Osteocyte (in vitro differentiated cells): ENCODE measurements at places on chromosomes 12 and 14.

DNA sequence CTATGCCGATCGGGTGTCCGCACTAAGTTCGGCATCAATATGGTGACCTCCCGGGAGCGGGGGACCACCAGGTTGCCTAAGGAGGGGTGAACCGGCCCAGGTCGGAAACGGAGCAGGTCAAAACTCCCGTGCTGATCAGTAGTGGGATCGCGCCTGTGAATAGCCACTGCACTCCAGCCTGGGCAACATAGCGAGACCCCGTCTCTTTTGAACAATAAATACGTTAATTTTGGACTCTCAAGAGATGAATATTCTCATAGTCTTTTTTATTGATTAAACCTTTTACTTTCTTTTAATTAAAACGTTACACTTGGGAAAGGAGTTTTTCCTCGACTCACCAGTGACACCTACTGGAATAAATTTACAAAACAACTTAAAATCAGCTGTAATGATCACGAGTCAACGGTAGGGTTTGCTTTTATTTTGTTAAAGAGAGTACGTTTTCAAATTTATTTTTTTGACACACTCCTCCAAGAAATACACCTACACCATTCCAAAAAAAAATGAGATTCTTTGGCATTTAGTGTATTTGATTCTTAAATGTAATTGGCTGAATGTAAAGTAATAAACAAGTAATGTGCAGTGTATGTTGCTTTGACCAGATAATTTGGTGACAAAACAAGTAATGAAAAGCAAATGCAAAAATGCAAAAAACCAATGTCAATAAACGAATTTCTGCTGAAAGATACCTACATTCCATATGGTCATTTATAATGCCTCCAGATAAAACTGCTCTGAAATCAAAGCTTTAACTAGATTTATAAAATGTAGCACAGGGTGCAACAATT is 687 bp upstream of the RPS29 start:
- no peak for DNase-seq

GRCh38 chr14:52834440-52834842 is 43.0 kb upstream of the GNPNAT1 start:
- no peak for DNase-seq

- no peak for DNase-seq
These were observed 31.9 kb upstream of the DLK1 start for GRCh38 chr14:100694579-100695422.

DNA sequence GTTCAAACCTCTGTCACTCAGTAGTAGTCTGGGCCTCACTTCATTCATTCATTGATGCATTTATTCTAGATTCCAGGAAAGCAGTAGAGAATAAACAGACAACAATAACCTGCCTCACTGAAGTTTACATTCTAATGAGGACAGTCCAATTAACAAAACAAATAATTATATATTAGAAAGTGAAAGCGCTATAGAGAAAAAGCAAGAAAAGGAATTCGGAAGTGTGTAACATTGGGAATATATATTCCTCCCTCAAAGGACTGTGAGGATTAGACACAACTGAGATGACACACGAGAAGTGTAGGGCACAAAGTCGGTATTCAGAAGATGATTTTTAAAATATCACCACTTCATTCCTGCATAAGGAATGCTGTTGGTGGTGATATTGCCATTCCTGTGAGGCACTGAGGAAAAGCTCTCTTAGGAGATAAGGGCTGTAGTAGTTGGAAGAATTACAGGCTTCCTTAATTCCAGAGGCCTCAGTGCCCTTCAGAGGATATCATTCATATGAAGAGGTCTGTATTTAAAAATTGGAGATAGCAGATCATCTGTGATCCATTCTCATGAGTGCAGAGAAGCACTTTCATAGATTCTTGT is 3.9 kb upstream of the DUSP6 start:
- DNase-seq, result no peak

DNA sequence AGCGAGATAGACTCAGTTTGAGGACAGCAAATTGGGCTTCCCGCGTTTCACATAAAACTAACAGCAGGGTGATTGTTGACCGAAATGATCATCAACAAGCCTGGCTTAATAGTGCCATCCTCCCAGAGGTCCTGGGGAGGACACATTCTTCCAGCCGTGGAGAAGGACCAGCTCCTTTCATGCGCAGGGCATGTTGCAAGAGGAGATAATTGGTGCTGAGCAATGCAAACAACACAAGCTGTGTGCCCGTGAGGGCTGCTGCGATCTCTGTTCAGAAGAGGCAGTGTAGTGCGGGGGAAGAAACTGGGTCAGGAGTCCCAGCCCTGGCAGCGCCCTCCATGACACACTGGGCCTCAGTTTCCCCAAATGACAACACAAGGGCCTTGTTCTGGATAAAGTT is 54.3 kb downstream of the CCDC85C start:
- DNase-seq, result no peak

GRCh38 chr12:6768990-6769389 is 2.8 kb downstream of the PTMS start:
- no peak for DNase-seq

DNA sequence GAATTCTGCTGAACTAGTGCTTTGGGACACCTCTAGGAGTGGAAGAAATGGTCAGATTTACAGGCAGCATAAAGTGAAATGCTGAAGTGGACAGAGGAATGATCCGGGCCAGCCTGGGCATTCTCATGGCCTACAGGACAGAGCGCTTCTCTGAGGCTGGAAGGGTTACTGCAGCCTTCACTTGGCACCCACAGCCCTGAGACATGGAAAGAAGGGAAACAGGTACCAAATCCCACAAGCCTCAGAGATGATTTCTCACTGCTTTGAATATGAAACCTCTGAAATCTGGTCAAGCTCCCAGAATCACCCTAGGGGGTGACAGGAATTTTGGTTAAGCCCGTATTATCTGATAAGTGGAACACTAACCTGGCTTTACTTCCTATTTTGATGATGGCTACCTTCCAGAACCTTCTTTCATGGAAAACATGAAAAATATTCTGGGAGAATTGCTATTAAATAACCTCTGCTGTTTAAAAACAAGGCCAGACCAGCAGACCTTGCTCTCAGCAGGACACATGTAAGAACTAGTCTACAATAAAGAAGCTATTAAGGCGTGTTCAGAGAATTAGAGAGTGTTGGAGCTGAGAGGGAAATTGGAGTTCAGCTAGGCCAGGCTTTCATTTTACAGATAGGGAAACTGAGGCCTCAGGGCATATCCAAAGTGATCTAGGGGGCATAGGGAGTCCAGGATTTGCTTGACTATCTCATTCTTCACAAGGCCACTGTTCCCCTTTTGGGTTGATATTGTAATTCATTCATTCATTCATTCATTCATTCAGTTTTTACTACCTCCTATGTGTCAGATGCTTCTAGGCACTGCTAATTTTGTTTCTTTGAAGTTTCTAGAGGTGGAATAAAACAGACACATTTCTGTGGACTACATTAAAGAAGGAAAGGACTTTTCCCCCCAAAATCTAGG is 281.5 kb downstream of the ZFP36L1 start:
- DNase-seq, result no peak

GRCh38 chr14:99589031-99589441 is 15.0 kb downstream of the CCDC85C start:
- DNase-seq, result no peak

DNA sequence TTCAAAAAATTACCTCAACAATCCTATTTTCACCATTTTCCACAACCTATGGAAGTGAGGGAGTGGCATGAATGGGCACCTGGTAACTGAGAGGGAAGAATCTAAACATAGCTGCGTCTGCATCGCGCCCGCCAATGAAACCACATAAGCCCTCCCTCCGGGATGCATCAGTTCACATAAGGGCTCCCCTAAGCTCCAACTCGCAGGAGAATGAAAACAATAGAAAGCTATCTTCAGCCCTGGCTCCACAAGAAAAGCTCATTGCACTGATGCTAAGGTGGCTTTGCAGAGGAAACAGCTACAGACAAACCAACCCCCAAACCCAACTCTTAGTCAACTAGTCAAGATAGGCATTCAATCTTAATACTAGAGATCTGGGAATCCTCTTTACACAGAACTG is 173.3 kb downstream of the FOXN3 start:
- DNase-seq, result no peak

DNA sequence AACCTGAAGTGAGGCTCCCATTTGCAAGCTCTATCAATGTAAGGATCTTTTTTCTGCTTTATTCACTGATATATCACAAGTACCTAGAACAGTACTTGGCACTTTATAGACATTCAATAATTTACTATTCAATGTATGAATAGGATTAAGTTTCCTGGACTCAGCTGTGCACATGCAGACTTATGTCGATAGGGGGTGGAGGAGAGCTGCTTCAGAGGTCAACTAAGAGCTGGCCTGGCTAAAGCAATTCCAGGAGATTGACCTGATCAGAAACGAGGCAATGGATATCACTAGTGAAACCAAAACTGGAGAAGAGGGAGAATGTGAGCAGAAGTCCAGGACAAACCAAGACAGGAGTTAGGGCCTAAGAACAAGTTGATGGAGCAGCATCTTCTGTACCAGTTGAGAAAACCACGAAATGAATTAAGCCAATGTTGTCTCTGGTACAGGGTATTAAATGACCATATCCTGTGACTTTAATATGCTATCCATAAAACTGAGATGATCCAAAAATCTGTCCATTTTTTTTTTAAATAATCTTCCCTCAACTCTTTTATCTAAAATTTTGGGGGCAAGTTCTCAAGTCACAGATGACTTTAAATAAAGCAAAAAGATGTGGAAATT is 169.2 kb downstream of the PIK3C2G start:
- no peak for DNase-seq

GRCh38 chr12:77924703-77925102 is 94.0 kb downstream of the NAV3 start:
- no peak for DNase-seq

- no peak for DNase-seq
These were observed 23.3 kb downstream of the NUAK1 start for GRCh38 chr12:106115440-106115839.

- DNase-seq, result no peak
These were observed 68.0 kb upstream of the IFNG-AS1 start for GRCh38 chr12:67921286-67921685.

DNA sequence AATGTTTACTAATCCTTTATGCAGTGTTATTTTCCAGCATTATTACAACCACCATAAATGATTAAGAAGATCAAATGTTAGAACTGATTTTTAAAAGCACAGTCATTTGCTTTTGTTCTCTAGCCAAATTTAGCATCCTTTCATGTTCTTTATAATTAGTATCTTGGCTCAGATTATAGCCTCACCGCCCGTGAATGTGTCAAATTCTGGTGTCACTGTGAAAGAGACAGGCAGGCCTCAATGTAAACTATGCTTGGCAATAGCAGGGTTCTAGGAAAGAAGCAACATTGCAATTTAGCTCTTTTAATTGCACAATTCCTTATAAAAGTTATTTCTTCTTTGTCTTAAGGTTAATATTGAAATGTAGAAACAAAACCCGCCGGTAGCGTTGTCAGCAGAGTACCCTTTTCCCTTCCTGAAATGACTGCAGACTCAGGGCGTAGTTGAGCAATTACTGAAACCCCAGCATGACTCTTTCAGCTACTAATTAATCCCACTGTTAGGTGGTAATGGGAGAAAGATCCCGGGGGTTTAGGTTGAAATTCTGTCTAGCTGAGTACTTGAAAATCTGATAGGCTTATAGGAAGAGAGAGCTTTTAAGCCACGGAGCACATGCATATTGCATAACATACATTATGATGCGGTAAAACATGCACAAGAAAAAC is 1600.5 kb upstream of the SEL1L start:
- DNase-seq, result no peak

DNA sequence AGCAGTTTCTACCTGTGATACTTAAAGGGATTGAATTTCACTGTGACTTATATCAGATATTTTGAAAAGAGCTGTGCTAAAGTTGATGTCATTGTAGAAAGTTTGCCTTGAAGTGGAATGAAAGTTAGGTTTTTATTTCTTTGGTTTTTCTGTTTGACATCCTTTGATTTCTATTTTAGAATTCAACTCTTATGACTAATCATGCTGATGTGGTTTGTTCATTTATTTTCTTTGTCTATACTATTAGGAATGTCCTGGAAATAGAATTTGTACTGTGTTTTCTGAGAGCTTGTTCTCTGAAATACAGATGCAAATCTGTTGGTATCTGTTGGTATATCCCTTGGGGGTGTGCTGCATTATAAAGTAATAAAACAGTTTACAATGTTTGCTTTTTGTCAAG is 3.3 kb downstream of the CNOT2 start:
- no peak for DNase-seq

- DNase-seq, result no peak
These were observed 92.4 kb upstream of the TSPAN8 start for GRCh38 chr12:71250166-71250565.

DNA sequence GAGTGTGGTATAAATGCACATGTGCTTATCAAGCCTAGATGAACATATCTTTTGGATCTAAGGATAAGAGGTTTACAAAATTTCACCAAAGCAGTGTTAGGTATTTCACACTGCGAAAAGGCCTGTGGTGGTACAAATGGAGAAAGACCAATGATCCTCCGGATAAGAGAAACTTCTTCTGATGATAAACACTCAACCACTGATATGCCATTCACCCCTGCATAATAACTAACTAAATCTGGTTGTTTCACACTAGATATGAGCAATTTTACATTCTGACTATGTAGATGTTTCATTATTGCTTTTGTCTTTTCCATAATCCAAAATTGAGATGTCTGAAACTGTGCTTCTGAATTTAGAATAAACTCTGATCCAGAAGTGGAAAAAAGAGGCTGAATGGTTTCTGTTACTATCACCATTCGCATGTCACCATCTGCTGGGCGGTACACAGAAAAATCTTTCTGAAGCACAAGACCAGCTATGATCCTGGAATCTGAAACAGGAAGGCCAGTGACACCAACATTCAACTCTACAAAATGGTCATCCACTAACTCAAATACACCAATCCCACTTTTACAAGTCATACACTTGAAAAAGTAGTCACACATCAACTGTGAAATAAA is 1.3 kb downstream of the BBS10 start:
- DNase-seq, result no peak

GRCh38 chr14:93675651-93676050 is 112.6 kb downstream of the PRIMA1 start:
- DNase-seq, result no peak

DNA sequence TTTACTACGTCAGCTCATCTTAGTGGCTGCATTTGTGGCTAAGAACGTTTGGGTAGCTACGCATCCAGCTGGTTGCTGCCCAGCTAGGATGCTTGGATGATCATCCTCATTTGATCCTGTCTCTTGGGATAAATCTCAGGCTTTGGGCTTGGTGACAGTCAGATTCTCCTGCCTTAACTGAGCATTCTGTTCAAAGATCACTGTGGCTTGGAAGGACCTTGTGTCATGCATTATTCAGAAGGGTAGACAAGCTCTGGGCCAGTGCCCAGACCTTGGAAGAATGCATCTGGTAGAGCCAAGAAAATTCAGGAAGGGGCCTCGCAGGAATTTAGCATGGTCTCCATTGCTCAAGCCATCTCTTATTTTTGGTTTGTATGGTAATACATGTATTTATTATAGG is 188.4 kb downstream of the NRXN3 start:
- DNase-seq, result no peak
